ENCODE measurements at places on chromosomes 5 and 9.
A peak's percentile ranks its signal among the peaks of the same experiment; 100 is the strongest.

DNA sequence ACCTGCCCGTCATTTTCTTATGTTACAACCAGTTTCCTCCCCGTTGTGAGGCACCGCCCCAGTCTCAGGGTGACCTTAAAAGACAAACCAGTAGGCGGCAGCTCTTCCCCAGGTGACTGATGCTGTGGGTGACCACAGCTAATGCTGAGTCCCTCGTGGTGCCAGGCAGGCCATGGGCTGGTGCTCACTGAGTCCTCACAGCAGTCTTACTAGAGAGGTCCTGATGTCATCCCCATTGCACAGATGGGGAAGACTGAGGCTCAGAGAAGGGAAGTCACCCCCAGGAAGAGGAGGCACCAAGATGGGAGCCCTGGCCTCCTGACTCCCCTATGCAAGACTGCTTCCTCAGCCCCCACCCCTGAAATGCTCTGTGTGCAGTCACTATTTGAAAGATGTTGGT, 978 bp downstream of the CFAP157 start:
- no peak for DNase-seq

DNA sequence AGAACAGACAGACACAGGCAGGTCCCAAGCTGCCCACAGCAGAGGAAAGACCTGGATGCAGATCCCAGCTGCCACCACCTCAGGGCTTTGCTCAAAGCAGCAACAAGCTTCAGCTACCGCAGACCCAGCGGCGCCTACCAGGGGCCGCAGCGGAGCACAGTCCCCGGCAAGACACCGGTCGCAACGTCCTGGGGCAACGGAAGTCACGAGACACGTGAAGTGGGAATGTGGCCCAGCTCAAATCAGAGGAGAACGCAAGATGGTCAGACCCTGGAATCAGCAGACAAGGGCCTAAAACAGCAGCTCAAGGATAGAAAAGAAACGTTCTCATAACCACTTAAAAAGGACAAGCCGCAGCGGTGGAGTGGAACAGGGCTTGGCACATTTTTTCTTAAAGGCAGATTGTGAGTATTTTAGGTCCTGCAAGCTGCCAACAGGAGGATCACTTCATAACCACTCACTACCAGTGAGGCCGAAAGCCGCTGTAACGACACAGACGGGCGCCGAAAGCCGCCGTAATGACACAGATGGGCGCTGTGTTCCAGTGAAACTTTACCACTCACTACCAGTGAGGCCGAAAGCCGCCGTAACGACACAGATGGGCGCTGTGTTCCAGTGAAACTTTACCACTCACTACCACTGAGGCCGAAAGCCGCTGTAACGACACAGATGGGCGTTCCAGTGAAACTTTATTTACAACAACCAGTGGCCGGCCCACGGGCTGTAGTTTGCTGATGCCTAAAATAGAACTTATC, 21.7 kb downstream of the SLC9A3 start:
- no peak for DNase-seq

- no peak for DNase-seq
Measured at GRCh38 chr9:87713988-87714330, 12.0 kb upstream of the CTSL start.

GRCh38 chr5:72951671-72952468, 4.0 kb upstream of the FCHO2 start:
- DNase-seq: no peak

- no peak for DNase-seq
Measured at GRCh38 chr5:92800365-92800764, 780.7 kb downstream of the NR2F1-AS1 start.

DNA sequence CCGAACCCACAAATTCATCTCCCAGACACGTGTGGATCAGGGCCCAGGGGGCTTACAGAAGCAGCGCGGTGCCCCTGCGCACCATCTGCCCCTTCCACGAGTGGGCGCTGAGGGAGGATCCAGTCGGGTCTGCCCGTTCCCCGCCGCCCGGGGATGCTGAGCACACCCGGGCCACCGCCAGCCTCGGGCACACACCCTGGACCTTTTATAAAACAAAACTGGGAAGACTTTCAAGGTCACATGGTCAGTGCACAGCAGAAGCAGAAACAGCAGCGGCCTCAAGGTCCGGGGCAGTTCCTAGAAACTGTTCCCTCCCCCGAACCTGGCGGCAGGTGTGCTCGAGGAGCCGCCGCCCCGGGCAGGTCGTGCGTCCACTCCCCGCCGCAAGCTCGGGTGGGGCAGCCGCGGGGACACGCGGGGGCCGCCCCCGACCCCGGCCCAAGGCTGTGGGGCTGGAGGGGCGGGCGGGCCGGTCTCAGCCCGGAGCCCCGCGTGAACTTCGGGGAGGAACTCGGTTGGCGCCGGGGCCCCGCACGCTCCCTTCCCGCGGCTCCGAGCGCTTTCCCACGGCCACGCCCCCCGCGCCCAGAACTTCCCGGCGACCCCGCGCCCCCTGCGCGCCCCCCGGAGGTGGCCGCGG, 633 bp upstream of the PPP1R26 start:
- no peak for DNase-seq

DNA sequence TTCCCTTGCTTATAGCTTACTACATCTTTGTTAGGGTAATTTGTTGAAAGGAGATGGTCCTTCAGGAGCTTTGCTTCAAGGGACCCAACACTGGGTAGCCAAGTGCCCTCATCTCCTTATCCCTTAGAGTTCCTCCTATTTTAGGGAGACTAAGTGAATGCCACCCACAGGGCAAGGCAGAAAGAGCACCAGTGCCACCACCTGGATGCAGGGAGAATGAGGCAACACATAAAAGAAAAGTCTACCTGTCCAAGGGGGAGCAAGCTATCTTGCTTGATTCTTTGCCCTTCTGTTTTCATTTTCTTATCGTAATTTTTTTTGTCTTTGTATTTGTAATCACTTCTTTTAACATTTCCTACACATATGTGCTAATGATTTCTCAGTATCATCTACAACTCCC, 205.5 kb downstream of the NPR3 start:
- no peak for DNase-seq

DNA sequence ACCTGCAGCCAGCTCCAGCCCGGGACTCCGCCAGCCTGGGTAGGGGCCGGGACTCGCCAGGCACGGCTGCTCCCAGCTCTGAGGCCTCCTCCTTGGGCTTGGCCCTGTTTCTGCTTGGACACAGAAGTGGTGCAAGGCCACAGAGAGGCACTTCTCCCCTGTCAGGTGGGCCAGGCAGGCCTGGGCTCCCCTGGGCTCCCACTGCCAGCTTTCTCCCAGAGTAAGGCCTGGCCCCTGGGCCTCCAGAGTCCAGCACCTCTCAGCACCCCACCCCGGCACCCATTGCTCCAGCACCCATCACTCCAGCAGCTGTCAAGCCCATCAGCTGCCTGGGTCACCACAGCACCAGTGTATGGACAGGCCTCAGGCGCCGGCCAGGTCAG, 71.1 kb upstream of the LRRTM2 start:
- peak; percentile 95 for DNase-seq

GRCh38 chr9:126499005-126499910, 114.5 kb upstream of the LMX1B start:
- peak; percentile 79 for DNase-seq

DNA sequence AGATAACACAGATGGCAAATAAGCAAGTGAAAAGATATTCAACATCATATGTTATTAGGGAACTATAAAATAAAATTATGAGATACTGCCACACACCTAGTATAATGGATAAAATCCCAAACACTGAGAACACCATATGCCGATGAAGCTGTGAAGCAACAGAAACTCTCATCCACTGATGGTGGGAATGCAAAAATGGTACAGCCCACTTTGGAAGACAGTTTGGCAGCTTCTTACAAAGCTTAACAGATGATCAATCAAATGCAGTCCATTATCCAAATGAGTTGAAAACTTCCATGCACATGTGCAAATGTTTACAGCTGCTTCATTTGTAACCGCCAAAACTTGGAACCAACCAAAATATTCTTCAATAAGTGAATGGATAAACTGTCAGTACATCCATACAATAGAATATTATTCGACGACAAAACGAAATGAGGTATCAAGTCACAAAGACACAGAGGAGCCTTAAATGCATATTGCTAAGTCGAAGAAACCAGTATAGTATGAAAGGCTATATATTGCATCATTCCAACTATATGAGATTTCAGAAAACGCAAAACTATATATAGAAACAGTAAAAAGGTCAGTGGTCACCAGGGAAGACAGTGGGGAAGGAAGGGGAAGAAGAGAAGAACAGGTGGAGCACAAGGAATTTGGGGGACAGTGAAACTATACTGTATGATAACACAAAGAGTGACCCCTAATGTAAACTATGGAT, 14.9 kb downstream of the PFDN1 start:
- no peak for DNase-seq

DNA sequence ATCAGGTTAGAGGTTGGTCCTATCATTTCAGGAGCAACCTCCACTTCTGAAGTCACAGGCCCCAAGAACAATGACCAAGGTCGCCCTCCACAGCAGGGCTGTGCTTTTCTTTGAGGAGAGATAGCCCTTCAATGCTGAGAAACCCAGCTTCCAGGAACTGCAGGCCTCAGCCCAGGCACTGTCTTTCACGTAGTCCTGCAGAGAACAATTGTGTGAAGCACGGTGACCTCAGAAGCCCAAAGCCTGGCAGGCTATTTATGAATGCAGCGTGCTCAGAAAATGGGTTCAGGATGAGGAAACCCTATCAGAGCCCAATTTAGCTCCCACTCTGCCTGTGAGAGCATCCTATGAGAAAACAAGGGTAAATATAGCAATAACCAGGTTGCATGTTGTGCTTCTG, 388.3 kb downstream of the PLK2 start:
- peak; percentile 76 for DNase-seq

GRCh38 chr5:87541676-87542075, 128.9 kb upstream of the CCNH start:
- no peak for DNase-seq

DNA sequence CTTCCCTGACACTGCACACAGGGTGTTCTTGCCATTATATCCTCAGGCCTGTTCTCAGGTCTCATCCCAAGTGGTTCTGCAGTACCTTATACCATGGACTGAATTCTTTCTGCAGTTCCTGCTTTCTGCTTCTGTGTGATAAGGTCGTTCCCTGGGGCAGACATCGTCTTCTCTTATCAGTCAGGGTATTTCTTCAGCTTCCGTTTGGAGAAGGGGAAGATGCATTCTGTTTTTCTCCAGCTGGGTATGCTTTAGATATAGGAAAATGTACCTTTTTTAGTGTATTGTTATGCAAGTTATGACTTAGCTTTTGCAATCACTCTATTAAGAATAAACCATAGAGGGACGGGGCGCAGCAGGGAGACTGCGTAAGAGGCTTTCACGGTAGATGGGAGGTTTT, 31.1 kb downstream of the RALGPS1 start:
- no peak for DNase-seq

GRCh38 chr9:130034570-130034969, 8.4 kb downstream of the FNBP1 start:
- no peak for DNase-seq

- no peak for DNase-seq
Measured at GRCh38 chr9:86782831-86783230, 164.5 kb downstream of the GAS1 start.

All from posterior cingulate gyrus (tissue), 11 donors.